ENCODE measurements at places on chromosomes 13 and 19.
A peak's percentile ranks its signal among the peaks of the same experiment; 100 is the strongest.

GRCh38 chr19:7304200-7304599 lies 10.0 kb upstream of the INSR start:
- DNase-seq = no peak

DNA sequence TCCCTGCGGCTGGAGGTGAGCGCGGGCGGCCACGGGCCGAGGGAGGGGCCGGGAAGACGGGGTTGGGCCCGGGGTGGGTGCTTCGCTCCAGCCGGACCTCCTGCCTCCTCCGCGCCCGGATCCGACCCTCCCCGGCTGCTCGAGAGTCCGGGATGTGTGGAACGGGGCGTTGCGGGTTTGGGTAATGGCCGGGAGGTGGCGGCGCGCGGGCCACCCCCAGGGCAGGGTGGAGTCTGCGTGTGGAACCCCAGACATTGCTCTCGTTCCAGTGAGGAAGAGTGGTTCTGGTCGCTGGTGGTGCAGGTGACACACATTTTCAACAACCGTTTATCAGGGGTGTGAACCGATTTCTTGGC lies 38.8 kb downstream of the ARHGEF7 start:
- DNase-seq = no peak

GRCh38 chr13:41973247-41973741 lies 12.4 kb upstream of the VWA8 start:
- DNase-seq = no peak

- DNase-seq = no peak
Observed at GRCh38 chr13:105509981-105510762, 1025.3 kb downstream of the EFNB2 start.

- no peak for DNase-seq
Observed at GRCh38 chr19:22427960-22428913, 6.1 kb upstream of the ZNF98 start.

DNA sequence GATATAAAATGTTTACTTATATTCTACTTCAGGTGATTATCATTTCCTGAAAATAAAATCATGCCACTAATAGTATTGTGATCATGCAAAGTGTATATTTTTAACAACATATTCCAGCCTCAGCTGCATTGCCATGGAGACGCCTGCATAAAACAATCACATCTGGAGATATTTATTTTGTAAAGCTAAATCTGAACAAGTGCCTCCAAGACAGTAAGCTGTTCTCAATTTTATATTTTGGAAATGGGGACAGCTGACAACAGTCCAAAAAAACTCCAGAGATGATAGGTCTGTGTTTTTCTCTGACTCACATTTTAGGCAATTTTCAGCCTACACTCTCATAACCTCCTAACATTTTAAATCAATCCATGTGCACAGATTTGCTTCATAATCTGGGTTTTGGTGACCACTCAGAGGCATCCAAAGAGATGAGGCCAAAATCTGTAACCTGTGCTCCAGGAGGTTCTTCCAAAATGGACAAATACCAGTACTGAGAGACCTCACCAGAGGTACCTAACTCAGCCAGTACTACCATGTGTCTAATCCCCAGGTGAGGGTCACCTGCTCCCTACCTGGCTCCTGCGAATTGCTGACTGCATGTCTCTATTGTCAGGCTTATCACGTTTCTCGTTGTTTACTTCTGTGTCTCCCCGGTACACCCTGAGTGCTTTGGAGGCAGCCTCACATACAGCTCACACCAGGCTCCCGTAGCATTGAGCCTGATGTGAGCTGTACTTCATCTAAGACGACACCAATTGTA lies 62.7 kb downstream of the COL4A1 start:
- no peak for DNase-seq

DNA sequence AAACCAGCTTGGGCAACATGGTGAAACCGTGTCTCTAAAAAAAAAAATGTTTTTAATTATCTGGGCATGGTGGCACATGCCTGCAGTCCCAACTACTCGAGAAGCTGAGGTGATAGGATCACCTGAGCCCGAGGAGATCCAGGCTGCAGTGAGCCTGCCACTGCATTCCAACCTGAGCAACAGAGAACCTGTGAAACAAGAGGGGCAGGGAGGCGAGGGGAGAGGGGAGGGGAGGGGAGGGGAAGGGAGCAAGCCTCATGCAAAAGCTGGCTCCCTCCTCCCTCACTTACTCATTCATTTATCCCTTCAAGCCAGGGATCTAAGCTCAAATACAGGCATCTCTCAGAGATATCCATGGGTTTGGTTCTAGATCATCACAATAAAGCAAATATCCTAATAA lies 8.9 kb downstream of the ATP7B start:
- no peak for DNase-seq

- DNase-seq = peak; percentile 35
Observed at GRCh38 chr19:15288146-15288963, 44.0 kb downstream of the BRD4 start.

Data from DND-41 (cell line).